Endothelial cell (in vitro differentiated cells): ENCODE measurements at places on chromosomes 5 and 9. TPM values are rescaled to one million over a fixed set of nuclear protein-coding genes. Genes with fewer than 3 reads are reported as not detected.

DNA sequence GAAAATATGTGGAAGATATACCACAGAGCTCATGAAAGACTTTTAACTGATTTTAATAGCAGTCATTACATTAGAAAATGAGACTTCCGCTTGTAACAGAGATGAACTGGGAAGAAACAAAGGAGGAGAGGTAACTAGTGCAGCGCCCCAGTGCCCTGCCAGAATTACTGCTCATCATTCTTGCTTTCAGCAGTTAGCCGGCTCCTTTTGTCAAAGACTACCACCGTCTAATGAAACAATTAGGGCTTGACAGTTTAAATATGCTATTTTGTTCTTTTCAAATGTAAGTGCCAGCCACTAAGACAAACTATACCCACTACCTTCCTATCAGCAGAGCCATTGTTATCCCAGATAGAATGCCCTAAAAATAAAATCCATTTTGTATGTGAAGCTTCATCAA lies 328.4 kb downstream of the EFNA5 start:
- H3K4me3 ChIP-seq = no peak overlapping the region
- peaks cover 9% of the 10 kb centered on the region for H3K36me3 ChIP-seq
- H3K27me3 ChIP-seq = no peaks in the 10 kb centered on the region
- no peaks in the 10 kb centered on the region for H3K4me1 ChIP-seq
- DNase-seq = no peak

DNA sequence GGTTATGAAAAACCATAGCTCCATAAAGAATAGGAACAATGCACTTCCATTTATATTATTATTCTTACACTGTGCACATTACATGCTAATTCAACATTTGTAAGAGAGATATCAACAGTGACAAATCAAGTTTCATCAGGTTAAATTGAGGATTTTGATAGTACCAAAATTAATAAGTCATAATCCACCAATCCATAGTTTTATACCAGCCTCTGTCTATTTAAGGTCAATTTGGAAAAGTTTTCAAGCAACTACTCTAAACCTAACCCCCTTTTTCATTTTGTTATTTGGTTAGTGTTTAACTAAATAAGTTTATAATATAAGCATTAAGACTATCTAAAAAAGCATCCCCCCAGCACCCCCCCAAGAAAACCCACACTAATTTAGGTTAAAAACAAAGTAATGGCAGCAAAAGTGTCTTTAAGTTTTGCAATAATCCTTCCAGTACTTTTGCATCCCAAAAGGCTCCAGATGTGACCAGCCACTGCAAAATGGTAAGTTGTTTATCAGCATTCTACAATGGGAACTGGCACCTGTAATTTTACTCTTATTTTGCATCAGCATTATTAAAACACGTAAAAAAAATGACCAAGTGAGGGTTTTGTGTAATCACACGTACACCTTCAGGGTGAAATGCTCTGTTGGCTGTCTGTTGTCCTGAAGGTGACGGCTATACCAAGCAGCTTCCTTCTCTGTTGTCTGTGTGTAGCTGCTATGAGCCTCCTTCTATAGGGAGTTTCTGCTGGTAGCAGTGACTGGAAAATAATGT lies 36.8 kb upstream of the SSBP2 start:
- DNase-seq = no peak
- no peak overlapping the region for H3K4me3 ChIP-seq
- peaks cover 14% of the 10 kb centered on the region for H3K4me1 ChIP-seq
- H3K27ac ChIP-seq = peak overlapping the region; percentile 43
- H3K27me3 ChIP-seq = peaks cover 1% of the 10 kb centered on the region

DNA sequence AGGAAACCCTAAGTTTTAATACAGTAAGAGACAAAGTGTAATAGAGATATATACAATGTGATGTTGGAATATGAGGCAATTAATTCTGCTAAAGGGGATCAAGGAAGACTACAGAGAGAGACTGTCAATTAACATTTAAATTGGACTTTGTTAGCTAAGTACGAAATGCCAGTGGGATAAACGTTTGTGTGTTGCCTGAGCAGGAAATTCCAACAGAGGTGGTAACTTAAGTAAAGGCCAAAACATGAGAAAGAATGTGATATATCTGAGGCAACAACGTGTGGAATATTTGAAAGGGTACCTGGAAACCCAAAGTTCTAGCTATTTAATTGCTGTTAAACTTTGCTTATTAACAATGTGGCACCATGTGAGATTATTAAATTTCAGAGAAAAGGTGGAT lies 1666.9 kb upstream of the WWC1 start:
- no peaks in the 10 kb centered on the region for H3K27me3 ChIP-seq
- H3K36me3 ChIP-seq = no peaks in the 10 kb centered on the region
- no peak overlapping the region for H3K27ac ChIP-seq
- H3K4me3 ChIP-seq = no peak overlapping the region
- no peak for DNase-seq

Gene SPATA31C1
- total RNA-seq = not detected

Gene TNFSF8
- not detected for total RNA-seq

GRCh38 chr9:3457175-3457574 lies 68.6 kb downstream of the RFX3 start:
- no peaks in the 10 kb centered on the region for H3K4me1 ChIP-seq
- H3K27ac ChIP-seq = no peak overlapping the region
- H3K36me3 ChIP-seq = no peaks in the 10 kb centered on the region

Gene FOXD4
- total RNA-seq = 0.49 TPM

Gene CCNI2
- not detected for total RNA-seq

Gene GCNT1
- total RNA-seq = 33.7 TPM

DNA sequence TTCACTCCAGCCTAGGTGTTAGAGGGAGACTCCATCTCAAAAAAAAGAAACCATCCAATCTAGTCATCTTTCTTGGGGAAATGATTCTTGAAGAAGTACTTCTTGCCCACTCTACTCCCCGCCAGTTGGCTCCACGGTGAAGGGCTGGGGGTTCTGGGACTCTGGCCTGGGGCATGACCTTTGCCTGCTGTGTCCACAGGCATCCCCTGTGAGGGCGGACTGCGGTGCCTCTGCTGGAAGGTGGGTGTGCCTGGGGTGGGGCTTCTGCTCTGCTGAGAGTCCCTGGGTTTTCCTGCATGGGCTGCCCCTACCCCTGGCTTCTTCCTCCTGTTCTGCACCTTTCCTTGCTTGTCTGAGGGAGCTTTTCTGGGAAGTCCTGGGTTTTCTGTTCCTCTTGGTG lies 3.5 kb downstream of the TBC1D13 start:
- H3K27ac ChIP-seq = no peak overlapping the region
- H3K4me1 ChIP-seq = peaks cover 16% of the 10 kb centered on the region
- no peak for DNase-seq
- H3K36me3 ChIP-seq = peaks cover 17% of the 10 kb centered on the region

DNA sequence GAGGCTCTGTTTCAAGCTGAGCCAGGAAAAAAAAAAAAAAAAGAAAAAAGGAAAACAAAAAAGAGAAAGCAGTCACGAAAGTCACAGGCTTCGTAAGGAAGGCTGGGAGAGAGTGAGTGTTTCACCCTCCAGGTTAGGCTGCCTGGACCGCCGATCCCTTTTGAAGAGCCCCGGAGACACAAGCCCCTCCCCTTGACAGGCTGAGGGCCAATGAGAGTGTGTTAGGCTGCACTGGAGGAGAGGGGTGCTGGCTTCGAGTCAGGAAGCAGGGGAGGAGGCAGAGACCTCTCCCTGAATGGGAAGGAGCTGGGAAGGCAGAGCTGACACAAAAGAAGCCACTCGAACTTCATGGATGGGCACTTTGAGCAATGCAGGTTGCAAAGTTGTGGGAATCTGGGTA lies at the start of gene NMUR2:
TSS of gene NMUR2 (minus strand) at position 135 of the 400 bp plus-strand sequence. CDS start 166 bp downstream, outside the sequence.
- no peak for DNase-seq
- no peak within 1 kb of the TSS for H3K27ac ChIP-seq
- H3K4me3 ChIP-seq = no peak within 1 kb of the TSS
- peaks cover 1% of the 10 kb centered on the region for H3K27me3 ChIP-seq

Gene HINT1
- total RNA-seq = 216 TPM

DNA sequence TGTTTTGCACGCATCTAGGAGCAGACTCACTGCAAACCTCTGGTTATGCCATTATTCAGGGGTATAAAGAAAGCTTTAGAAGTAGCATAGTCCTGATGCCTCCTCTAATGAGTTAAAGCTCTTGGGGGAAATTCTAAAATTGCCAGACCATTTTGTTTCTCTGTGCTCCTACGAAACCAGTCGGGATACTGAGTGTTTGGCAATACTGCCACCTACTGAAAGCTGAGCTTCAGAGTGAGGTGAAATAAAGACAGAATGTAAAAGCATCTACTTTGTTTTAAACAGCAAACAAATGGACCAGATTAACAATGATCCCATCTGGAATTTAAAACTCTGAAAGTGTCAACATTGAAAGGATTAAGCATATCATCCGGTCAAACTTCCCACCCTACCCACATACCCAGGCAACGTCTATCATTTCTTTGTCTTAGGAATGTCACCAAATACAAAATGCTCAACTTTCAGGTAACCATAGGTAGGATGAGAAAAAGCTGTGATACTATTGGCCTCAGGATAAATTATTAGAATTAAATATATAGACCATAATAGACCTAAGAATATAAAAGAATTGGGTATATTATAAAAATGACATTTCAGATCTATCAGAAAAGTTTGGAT lies 77.8 kb upstream of the SHISAL2B start:
- H3K27ac ChIP-seq = no peak overlapping the region
- DNase-seq = peak; percentile 58
- peaks cover 3% of the 10 kb centered on the region for H3K4me1 ChIP-seq
- H3K36me3 ChIP-seq = no peaks in the 10 kb centered on the region
- H3K27me3 ChIP-seq = peaks cover 3% of the 10 kb centered on the region
- no peak overlapping the region for H3K4me3 ChIP-seq

DNA sequence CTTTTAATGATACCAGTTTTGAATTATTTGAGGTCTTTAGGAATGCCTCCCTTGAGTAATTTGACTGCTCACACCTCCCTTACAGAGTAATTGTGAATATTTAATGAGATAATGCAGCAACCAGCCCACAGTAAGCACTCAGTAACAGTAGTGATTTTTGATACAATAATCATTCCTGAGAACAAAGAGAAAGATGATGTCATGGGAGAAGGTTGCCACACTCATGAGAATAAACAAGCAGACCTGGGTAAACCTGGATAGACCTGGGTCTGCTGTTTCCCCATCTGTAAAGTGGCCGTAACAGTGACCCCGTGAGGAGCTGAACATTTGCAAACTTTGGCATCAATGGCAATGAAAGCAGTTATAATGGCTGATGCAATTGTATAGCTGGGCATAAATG lies 4.2 kb downstream of the C1QTNF2 start:
- no peak overlapping the region for H3K27ac ChIP-seq
- H3K4me1 ChIP-seq = peaks cover 6% of the 10 kb centered on the region
- H3K4me3 ChIP-seq = no peak overlapping the region

GRCh38 chr9:131031005-131031641 lies 22.1 kb downstream of the LAMC3 start:
- peaks cover 8% of the 10 kb centered on the region for H3K27me3 ChIP-seq
- peaks cover 12% of the 10 kb centered on the region for H3K4me1 ChIP-seq
- DNase-seq = no peak
- H3K4me3 ChIP-seq = no peak overlapping the region
- no peaks in the 10 kb centered on the region for H3K36me3 ChIP-seq
